Muscle of arm (tissue), 14 donors: ENCODE measurements at places on chromosomes 11 and 22. TPM values are rescaled to one million over a fixed set of nuclear protein-coding genes. Genes with fewer than 3 reads are reported as not detected.

GPHA2 gene
- polyA plus RNA-seq: not detected

DNA sequence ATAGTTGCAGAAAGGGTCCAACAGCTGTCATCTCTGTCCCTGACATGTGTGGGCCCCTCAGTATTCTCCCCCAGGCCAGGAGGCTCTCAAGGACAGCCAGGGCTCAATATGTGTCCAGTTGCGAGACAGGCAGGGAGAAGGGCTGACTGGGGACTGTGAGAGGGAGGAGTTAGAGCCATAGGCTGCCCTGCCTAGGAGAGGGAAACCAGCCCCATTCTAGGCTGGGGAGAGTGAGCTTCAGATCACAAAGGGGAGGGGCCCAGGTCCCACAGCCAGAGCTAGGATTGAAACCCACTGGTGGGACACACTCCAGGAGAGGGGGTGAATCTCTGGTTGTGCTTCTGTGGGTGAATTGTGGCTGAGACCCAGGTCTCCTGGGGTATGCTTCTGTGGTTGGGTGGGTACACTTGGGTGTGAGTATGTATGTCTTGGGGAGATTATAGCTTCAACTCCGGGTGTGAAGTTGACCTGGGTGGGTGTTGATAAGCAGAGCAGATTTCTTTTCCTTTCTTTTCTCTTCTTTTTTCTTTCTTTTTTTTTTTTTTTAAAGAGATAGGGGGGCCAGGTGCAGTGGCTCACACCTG, 2.1 kb upstream of the CARNS1 start:
- no peak for DNase-seq

DNA sequence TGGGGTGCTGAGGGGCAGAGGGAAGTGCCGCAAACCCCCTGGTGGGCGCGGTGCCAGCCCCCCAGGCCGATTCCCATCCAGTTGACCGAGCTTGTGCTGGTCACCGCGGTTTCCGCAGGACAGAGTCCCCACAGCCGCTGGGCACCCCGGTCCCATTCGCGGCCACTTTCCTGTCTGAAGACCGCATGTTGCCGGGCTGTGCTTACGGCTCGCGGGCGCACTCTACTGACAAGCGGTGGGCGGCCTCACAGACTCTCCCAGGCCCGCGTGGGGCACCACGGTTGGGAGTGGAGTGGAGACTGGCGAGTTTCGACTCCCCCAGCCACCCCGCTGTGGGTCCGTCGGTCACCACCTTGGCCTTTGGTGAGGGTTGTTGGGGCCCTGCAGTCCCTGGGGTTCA, 648 bp upstream of the H19 start:
- no peak for DNase-seq

RASGRP2 gene
- 23.5 TPM for polyA plus RNA-seq

- no peak for DNase-seq
These were observed 62.1 kb upstream of the AMOTL1 start for GRCh38 chr11:94705891-94706615.
